NCI-H1417 treated with DMSO at 0.1 percent for 48 hours (cell line): ENCODE measurements at places on chromosomes 1 and 21.

DNA sequence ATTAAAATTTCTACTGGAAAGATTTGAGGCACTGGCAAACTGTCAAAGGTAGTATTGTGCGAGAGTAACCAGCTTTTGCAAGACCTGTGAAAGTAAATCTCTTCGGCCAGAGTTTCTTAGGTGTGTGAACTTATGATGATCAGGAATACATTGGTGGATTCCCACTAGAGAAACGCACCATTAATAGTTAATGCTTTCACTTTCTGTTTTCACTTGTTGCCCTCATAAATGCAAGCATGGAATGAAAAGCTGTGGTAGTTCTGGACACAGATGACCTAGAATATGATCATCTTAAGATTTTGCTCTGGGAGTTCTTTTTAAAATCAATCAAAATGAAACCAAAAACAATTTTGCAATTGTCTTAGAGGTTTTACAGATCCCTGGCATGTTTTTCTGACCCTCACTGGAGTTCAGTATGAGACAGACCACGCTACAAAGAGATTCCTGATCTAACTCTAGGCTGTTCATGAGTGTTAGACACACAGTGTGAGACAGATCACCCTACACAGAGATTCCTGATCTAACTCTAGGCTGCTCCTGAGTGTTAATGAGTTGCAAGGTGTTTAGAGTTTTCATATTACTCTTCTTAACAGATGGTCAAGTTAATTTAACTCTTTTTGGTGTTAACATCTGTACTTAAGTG is 98.8 kb downstream of the SDCCAG8 start:
- no peak for DNase-seq

GRCh38 chr21:44729336-44730027 is 18.1 kb upstream of the TSPEAR start:
- no peak for DNase-seq

GRCh38 chr1:207812778-207813511 is 61.1 kb downstream of the CD46 start:
- no peak for DNase-seq

DNA sequence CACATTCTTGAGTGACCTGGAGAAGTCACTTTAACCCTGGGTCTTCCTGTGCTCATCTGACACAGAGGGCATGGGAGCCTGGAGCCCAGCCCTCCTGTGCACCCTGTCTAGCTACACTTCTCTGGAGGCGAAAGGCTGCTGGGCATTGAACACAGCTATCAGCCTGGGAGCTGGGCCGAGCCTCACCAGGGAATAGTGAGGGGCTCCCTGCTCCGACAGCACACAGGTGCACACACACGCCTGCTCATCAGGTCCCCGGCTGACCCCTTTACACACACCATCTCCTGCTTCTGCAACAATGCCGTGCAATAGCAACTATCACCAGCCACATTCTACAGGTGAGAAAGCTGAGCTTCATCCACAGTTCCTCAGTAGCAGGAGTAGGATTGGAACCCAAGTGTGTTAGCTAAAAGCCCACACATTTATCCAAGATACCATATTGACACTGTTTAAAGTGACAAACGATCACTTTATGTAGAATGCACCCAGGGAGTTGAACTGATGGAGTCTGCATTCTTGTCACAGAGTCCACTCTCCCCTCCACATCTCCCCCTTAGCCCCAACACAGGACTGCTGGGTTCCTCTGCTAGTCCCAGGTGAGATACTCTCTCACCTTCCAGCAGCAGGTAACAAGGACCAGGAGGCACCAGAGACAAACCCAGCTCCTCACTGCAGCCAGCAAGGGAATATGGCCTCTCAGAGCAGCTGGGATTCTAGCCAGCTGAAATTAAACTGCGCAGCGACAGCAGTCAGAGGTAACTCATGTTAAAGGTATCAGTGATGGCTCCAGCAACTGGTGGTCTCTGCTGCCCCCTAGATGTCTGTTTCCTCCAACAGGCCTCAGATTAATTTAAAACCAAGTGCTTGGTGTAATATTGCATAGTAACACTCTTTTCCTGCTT is 18.3 kb upstream of the CAPN8 start:
- DNase-seq: peak; percentile 38

DNA sequence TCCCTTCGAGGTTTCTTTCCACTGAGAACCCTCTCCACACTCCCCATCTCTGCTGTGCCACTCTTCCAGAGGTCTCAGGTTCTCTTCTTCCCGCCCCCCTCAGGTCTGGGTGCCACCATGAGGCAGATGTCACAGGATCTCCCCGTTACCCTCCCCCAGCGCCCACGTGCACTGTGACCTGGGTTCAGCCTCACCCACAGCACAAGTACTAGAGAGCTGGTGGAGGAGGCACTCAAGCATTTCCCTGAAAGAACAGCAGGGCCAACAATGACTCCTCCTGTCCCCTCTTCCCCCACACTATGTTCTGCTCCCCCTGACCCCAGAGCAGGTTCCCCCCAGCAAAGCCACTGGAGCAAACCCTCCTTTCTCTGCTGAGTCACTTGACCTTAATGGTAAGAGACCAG is 14.3 kb downstream of the PLEKHA6 start:
- no peak for DNase-seq

DNA sequence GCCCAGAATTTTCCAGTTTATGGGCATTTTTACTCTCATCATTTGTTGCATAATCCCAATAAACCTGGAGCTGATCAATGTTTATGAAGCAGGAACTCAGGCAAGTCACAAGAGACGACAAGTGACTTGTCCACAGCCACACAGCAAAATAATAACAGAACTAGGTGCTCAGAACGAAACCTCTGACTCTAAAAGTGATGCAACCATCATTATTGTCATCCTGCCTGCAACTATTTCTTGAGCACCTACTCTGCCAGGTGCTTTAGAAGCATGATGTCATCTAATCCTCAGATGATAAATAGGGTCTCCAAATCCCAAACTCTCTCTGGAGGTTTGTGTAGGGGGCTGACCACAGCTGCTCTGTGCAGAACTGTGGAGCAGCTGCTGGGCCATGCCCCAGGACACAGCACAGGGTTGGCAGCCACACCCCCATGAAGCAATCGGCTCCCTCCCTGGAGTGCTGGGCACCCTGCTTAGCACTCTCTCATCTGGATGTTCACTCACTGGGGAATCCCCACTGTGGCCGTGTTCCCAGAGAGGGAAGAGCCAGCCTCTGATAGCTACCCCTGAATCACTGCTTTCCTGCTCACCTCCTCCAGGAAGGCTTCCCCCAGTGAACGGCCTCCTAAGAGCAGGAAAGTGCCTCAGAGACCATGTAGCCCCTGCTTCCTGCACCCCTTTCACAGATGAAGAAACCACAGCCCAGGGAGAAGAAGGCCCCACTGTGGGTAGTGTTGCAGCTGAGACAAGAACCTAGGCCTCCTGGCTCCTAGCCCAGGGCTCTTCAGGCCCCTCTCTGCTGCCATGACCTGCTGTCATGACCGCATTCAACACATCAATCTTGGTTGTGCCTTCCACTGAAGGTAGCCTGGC is 2.1 kb downstream of the TTC22 start:
- DNase-seq: no peak

- no peak for DNase-seq
Measured at GRCh38 chr1:109393617-109394233, 4.0 kb downstream of the SORT1 start.

GRCh38 chr21:43318368-43318767 is 108.6 kb downstream of the SIK1 start:
- no peak for DNase-seq

GRCh38 chr1:172163498-172164215 is 256.8 kb upstream of the C1orf105 start:
- no peak for DNase-seq

DNA sequence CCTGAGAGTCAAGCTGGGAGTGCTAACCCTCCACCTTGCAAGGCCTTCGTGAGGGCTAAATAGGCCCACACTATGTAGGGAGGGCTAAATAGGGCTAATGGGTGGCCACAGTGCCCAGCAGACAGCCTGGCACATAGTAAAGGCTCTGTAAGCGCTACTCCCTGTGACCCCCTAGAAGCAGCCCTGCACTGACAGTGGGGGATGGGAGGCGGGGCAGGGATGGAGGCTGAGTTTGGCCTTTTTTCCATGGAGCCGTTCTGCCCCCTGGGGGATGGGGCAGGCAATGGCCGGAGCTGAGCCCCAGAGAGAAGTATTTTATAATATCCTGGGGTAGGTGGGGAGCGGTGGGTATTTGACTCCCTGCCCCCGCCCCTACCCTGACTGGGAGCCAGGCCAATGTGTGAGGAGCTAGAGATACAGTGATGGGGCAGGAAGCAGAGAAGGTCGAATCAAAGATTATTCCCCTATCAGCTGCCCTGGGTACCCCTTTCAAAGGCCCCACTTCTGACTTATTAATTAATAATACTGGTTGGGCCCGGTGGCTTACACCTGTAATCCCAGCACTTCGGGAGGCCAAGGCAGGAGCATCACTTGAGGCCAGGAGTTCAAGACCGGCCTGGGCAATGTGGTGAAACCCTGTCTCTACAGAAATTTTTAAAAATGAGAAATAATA is 42.3 kb downstream of the LACTBL1 start:
- no peak for DNase-seq

DNA sequence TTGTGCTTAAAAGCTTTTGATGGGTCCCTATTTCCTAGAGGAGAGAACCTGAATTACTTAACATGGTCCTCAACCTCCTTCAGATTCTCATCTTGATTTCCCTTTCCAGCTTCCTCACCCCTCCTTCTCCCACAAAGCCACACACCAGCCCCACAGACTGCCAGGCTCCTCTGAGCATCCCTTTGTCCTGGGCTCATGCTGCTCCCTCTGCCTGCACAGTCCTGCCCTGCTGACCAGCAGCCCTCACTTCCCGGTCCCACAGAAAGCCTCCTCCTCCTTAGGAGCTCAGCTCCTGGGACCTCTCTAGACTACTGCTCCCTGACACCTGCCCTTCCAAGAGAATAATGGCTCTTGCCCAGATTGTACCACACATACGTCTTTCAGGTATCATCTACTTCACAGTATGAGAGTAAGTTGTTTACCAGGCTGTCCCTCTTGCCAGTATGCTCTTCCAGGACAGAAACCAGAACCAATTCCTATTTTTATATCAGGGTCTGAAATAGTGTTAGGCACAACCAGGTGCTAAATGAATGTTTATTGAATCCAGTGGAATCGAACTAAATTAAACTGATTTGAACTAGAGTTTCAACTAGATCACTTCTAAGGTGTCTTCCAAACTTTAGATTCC is 373.4 kb downstream of the LMX1A start:
- no peak for DNase-seq

DNA sequence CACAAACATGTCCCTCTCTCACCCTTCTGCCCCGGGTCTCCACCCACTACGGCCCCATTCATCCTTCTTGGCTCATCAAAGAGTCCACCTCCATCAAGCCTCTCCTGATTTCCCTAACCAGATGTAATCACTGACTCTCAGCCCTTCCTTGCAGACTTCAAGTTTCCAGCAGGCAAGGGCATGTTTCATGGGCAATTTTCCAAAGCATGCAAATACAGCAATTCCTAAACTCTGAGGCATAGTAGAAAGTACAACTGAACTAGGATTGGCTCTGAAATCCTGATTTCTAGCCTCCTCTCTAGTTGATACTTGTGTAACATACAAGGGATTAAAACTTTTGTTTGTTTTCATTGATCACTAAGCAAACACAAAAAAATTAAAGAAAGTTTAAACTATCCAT is 109.1 kb upstream of the GADD45A start:
- no peak for DNase-seq

DNA sequence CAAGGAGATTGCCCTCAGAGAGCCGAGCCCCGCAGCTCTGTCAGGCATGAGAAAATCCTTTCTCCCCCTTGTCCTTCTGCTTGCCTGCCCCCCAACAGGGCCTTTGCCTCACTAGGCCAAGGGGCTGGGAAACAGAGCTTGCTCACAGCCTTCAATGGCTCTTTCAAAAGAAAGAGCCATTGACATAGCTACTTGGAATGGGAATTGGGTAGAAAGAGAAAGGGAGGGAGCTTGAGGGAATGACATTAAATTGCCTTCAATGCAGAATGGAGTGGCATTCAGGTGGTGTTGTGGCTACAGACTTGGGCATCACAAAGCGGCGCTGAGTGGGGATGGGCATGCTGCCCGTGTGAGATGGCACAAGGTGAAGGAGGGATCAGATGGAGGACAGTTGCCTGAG is 13.2 kb downstream of the SYT11 start:
- no peak for DNase-seq

DNA sequence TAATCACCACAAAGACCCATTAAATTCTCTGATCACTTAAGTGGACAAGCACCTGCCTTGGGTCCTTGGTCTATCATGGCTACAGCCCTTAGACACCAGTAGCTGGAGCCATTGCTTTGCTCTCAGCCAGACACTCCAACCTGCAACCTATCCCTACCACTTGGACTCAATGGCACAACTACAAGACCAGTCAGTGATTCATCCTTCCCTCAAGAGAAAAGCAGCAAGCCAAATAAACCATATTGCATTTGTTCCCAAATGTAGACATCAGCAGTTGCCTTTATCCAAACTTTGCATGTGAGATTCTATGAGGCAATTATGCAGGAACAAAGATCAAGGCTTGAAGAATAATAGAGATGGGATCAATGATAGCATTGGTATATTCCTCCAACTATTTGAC is 263.4 kb downstream of the HHIPL2 start:
- DNase-seq: no peak

DNA sequence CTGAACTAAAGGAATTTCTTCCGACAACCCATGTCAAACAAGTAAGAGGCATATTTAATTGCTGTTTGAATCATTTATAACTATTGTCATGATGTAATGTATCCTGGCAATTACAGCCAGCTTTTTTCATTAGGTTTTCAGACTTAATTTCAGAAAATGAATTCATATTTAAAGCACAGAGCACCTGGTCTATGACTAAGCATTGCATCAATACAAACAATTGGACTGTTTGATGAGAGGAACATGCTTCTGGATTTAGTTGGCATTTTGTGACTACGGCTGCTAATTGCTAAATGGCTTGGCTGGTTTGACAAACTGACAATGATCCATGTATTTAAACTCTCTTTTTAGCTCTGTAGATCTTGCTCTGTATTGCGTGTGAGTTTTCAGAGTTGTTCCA is 853.4 kb downstream of the NCAM2 start:
- DNase-seq: no peak

DNA sequence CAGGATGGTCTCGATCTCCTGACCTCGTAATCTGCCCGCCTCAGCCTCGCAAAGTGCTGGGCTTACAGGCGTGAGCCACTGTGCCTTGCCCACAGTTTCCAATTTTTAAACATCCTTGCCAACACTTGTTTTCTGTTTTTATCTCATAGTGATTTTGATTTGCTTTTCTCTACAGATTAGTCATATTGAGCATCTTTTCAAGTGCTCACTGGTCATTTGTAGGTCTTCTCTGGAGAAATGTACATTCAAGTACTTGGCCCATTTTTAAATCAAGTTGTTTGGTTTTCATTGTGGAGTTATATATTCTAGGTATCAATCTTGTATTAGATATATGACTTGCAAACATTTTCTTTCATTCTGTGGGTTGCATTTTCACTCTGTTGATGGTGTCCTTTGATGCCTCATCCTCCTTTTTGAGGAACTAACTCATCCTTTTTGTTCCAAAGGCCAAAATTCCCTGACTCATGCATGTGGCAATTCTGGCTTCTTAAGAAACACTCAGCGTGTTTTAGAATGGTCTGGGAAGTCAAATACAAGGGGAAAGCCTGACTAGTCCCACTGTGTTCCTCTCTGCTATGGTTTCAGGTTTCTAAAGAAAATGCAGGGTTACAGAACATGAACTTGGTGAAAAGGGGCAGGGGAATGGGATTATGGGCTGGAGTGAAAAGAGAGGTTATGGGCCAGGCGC is 37.3 kb downstream of the PTAFR start:
- DNase-seq: no peak

GRCh38 chr21:31566064-31566463 is 93.4 kb upstream of the SOD1 start:
- no peak for DNase-seq

GRCh38 chr1:33899746-33900145 is 35.9 kb downstream of the HMGB4 start:
- DNase-seq: no peak
